ENCODE measurements at places on chromosomes 11 and 22.

- DNase-seq: no peak
Observed at GRCh38 chr11:95499516-95500135, 268.6 kb upstream of the SESN3 start.

DNA sequence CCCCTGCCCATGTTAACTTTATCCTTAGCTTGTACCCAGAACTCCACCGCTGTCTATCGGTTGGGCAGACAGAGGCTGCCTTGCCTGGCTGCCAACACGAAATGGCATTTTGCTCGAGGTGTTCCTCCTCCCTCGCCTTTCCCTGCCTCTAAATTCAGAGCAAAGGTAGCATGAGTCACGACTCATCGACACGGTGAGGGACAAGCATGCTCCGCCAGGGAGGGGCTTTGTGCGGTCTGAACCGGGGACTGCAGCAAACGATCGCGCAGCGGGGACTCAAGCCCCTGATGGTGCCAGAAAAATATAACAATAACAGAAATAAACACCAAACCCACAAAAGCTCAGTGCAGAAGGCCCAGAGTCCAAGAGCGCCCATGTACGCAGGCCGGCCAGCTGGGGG is 52.3 kb downstream of the RTL6 start:
- DNase-seq: no peak

DNA sequence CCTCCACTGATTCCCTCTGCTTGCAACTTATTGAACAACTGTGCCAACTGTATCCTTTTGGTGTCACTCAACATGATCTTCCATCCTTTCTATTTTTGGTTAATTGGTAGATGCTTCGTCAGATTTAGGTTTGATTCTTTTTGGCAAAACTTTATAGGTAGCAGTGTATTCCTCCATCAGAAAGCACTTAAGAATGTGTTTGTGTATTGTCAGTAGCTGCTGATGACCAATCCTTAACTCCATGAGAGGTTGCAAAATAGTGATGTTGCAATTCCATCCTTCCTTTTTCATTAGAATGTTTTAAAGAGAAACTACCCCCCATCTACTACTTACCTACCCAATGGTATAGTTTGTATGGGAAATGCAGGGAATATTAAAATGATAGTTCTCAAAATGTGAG is 22.1 kb downstream of the FAM76B start:
- no peak for DNase-seq

GRCh38 chr22:19918332-19919106 is 23.1 kb upstream of the COMT start:
- DNase-seq: no peak

- DNase-seq: peak; percentile 75
Observed at GRCh38 chr11:44094260-44094868, 1.1 kb upstream of the EXT2 start.

DNA sequence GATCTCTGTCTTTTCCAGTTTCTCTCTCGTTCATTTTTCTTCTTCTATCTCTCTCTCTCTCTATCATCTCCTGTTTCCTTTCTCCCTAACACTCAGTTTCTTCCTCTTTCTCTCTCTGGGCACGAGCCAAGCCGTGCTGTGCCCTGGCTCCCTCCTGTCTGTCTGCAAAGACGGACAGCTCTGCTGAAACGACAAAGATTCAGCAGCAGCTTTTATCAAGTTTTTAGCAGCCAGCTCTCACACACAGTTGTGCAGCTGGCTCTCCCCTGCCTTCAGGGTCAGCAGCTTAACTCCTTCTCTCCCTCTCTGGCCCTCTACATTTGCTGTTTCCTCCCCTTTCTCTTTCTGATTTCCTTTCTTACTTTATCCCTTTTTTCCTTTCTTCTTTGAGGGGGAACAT is 352.0 kb upstream of the MPPED2 start:
- no peak for DNase-seq
